ENCODE measurements at places on chromosomes 3 and 15.

DNA sequence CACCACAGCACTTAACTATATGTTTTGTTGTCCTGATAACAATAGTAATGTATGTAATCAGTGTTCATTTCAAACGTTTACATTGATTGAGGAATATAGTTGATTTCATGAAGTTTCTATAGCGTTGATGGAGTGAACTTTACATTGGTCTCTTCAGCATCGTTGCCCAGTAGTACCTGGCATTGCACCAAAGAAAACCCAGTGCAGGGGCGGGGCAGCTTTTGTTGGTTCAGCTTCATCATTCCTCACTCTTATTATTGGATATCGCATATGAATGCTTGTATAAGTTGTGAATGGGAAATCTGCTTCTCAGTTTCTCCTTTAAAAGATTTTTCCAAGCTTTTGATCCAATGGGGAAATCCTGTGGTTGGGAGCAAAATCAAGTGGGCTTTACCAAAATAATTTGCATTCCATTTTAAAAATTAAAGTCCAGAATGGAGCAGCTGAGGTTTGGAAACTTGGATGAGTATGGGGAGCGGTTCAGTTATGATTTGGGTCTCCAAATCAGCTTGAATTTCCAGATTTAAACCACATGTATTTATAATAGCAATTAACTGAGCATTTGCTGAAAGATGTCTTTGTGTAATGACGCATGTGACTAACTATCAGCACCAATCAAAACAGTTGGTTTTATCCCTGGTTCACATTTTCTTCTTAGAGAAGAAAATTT, 213.7 kb downstream of the ALCAM start:
- no peak for DNase-seq

- DNase-seq: no peak
Measured at GRCh38 chr3:69569520-69569919, 169.7 kb upstream of the MITF start.

- DNase-seq: no peak
Measured at GRCh38 chr3:126329927-126330725, 27.1 kb downstream of the KLF15 start.

DNA sequence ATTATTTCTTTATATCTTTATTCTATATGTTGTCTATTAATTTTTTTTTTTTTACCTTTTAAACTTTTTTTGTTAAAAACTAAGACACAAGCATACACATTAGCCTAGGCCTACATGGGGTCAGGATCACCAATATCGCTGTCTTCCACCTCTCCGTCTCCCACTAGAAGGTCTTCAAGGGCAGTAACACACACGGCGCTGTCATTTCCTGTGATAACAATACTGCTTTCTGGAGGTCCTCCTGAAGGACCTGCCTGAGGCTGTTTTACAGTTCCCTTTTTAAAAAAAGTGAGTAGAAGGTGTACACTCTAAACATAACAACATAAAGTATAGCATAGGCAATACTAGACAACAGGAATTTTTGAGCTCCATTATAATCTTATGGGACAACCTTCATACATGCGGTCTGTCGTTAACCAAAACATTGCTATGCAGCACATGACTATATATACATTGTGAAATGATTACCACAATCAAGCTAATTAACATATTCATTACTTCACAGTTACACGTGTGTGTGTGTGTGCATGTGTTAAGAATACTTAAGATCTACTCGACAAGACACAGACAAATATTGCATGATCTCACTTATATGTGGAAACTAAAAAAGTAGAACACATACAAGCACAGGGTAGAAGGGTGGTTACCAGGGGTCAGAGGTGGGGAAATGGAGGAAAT, 20.8 kb downstream of the RAB6B start:
- no peak for DNase-seq

GRCh38 chr3:12588039-12589009, 31.4 kb downstream of the MKRN2 start:
- peak; percentile 21 for DNase-seq

DNA sequence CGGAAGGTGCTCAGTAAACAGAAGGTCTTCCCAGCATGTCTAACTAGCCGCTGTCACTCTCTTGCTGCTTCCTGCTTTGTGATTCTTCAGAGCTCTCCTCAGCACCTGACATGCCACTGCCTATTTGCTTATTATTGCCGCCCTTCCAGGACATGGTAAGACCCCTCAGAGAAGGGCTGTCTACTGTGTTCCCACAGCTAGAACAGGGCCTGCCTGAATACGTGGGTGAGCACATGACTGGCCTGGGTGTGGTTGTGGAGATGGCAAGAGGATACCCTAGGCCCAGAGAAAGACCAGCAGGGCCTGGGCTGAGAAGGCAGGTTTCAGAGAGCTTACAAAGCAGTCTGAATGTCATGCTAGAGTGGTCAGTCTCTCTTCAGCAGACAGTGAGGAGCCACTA, 2.4 kb upstream of the EPHB1 start:
- no peak for DNase-seq

- DNase-seq: no peak
Measured at GRCh38 chr15:42080186-42080918, 14.0 kb downstream of the PLA2G4D start.

DNA sequence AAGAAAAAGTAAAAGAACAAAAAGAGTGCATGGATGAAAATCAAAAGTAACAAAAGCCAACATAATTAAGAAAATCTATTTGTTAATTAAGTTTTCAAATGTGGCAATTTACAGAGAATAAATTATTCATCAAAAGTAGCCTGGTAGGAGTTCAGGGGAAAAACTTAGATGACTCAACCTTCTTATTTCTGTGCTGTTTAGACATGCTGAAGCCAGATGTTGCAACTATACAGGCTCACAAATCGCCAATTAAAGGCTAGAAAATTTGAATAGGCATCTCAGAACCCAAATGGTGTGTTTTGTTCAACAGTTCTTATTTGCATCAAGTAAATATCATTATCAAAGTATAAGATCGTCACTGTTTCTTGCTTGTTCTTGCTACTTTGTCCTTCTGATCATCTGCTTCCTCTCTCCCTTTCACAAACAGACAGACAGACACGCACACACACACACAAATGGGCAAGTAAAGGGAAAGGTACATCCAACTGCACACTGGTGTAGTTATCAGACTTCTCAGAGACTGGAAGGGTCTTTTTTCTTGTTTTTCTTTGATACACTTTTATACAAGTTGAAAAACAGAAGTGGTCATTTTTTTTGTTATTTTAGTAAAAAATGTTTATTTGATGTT, 572.2 kb downstream of the MECOM start:
- no peak for DNase-seq

DNA sequence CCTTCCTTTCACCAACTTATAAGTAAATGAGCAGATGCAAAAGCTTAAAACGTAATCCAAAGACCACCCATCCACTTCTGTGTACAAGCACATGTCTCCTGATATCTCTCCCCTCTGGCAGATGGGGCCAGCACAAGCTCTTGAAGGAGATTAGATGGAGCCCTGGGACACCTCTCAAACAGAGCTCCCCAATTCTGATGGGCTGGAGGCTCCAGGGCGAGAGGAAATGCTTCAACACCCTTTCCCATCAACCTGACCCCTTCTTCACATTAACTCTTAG, 73.2 kb downstream of the MB21D2 start:
- DNase-seq: no peak

GRCh38 chr15:32767236-32767635, 49.4 kb downstream of the GREM1 start:
- no peak for DNase-seq

DNA sequence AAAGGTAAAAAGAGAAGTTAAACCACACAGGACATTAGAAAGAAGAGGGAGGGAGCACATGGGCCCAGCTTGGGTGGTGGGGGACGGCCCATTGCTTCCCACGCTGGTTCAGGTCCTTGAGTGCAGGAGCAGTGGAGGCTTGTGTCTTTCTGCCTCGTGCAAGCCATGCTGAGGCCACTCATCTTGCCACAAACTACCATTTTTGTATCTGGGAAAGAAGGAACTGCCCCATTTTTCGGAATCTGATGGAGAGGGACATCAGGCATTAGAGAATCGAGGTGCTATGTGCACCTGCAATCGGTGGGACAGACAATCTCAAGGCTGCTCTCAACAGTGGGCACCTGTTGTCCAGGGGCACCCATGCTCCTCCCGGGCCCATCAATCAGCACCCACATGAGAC, 234.5 kb downstream of the KLF13 start:
- no peak for DNase-seq

DNA sequence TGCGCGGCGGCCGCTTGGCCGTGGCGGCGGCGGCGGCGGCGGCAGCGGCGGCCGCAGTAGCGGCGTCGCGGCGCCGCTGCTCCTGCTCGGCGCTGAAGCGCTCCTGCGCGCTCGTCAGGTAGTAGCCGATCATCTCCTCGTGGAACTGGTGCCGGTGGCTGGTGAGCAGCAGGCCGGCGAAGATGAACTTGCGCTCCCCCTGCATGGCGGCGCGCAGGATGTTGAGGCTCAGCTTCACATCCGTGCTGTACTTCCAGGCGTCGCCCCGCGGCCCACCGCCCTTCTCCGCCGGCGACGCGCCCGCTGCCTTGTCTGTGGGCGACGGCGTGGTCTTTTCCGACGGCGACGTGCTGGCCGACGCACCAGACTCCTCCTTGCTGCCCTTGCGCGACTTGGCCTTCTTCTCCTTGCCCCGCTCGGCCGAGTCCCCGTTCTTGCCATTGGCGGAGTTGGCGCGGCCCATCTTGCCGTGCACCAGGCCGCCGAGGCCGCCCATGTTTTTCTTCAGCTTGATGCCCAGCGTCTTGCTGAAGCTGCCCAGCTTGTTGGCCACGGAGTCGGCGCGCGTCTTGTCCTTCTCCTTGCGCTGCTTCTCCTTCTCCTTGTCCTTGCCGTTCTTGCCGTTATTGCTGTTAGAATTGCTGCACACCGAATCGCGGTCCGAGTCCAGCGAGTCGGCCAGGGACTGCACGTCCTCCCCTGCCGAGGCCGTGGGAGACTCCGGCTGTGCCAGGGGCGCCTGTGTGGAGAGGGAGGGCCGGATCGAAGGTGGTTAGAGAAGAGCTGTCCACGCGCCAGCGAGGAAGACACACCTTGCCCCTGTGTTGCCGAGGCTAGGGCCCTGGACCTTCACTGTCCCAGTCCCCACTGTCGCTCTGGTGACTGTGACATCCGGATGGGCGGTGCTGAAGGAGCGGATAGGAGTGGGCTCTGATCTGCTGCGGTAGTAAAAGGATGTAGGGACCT, 157.6 kb downstream of the KLF13 start:
- DNase-seq: no peak

GRCh38 chr3:123636431-123636841, 51.6 kb upstream of the HACD2 start:
- DNase-seq: no peak

DNA sequence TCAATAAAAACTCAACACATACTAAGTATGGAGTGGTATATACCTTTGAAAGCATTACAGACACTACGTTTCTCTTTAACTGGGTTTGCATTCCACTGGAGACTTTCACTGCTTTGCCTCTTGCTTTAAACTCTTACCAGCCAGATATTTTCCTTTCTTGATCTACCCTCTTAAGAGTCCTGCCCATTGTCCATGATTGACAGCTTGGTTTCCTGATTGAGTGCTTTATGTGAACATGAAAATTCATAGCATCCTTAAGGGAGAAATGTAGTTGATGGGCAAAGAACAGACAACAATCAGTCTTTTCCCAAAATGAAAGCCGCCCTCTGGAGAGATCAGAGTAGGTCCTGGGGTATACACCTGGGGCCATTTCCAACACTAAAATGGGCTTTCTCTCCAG, 78.6 kb downstream of the PTPRG start:
- DNase-seq: no peak

DNA sequence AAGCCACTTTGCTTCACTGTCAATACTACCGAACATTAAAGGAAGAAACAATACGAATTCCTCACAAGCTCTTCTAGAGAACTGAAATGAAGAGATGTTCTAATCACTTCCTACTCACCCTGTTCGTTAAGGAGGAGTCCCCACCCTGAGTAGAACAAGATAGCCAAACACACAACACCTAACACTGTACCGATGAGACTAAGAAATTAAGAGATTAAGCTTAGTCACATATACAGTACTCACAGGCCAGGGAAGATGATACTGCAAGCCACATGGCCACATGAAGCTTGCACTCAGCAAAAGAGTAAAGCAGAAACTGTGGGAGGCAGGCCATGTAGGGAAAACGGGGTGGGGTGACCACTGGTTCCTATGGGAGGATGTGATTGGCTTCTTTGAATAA, 48.0 kb downstream of the CGGBP1 start:
- no peak for DNase-seq

- no peak for DNase-seq
Measured at GRCh38 chr3:12454816-12455121, 29.5 kb upstream of the TSEN2 start.

- DNase-seq: no peak
Measured at GRCh38 chr3:61110576-61110975, 140.7 kb downstream of the FHIT start.

GRCh38 chr15:61318802-61319525, 89.9 kb upstream of the RORA start:
- no peak for DNase-seq

- no peak for DNase-seq
Measured at GRCh38 chr3:147297761-147298350, 108.5 kb downstream of the ZIC4 start.

DNA sequence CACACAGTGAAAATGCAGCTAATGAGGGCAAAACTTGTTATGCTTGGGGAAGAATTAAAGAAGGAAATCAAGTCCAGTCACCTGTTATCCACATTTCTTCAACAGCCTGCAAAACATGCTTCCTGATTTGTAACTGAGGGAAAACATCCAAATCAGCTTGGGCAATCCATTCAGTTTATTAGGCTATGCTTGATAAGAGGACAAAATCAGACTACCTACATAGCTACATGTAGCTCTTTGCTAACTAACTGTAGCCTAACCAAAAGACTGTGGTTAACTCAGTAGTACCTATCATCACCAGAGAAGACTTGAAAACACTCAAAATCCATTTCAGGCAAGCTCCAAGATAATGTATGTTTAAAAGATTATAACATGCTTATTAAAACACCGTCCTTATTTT, 436.4 kb downstream of the SHQ1 start:
- no peak for DNase-seq

DNA sequence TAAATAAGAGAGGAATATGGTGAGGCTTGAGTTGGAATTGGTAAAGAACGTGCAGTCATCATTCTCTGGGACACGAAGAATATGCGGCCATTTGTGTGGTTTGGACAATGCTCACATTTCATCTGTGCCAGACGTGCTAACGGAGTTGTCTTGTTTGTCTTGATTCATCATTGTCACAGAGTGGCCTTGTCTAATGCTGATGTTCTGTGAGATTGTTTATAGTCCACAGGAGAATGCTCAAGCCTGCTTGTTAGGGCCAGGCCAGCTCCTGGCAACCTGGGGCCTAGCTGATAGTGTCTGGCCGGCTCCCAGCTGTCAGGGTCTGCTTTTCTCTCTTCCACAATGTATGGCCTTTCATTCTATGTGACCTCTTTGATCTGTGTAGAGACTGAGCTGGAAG, 384.7 kb downstream of the EDEM1 start:
- DNase-seq: no peak

GRCh38 chr3:70972855-70973254, 610.7 kb downstream of the FOXP1 start:
- DNase-seq: no peak

- no peak for DNase-seq
Measured at GRCh38 chr3:97981886-97982285, 9.7 kb upstream of the RIOX2 start.

Data from HTR-8/SVneo (cell line).